ENCODE measurements at places on chromosomes 7 and 10.

DNA sequence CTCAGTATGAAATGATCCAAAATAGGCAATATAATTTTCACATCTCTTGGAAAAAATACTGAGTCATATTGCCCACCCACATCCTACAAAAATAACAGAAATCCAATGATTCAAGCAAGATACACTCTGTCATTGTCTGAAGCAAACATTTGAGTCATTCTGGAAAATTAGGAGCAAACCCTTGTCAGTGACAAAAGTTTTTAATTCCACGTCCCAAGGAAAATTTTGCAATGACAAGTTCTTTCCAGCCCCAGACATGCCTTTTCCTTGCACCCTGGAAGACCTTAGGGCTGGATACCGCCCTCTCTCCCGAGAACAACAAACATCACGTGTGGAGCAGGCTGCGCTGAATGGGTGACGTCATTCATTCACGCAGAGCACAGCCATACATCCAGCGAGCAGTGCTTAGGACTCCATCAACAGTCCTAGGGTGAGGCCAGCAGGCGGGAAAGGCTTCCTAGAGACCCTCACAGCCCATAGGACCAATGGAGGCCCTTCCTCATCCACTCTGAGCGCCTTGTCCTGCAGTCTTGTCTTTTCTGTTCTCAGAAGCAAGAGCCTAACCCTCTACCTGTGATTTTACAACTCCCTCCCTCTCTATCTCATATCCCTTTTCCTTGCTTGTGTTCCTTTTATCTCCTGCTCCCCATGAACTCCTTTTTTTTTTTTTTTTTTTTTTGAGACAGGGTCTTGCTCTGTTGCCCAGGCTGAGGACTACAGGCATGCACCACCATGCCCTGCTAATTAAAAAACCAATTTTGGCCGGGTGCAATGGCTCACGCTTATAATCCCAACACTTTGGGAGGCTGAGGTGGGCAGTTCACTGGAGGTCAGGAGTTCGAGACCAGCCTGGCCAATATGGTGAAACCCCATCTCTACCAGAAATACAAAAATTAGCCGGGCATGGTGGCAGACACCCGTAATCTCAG, 23.5 kb upstream of the KDM7A start:
- no peak for DNase-seq
- no peaks in the 10 kb centered on the region for H3K36me3 ChIP-seq
- no peaks in the 10 kb centered on the region for H3K27me3 ChIP-seq

DNA sequence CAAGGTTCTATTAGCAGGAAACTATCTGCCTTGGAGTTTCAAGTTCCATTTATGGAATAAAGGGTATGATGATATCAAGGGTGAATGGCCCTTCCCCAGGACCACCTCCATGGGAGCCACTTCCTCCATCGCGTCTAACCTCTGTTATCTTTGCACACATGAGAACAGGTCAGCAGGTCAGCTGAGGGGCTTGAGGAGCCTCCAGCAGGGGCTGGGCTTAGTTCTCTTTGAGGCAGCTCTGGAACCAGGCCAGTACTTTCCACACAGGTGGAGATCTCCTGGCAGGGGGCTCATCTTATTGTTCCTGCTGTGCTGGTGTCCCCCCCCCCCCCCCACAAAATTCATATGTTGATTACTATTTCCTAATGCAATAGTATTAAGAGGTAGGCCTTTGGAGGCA, 472.2 kb upstream of the ZMIZ1 start:
- no peak for DNase-seq
- no peaks in the 10 kb centered on the region for H3K36me3 ChIP-seq
- no peaks in the 10 kb centered on the region for H3K4me1 ChIP-seq

GRCh38 chr7:13276977-13277376, 589.5 kb downstream of the ARL4A start:
- no peaks in the 10 kb centered on the region for H3K36me3 ChIP-seq
- peaks cover 7% of the 10 kb centered on the region for H3K27me3 ChIP-seq
- no peak overlapping the region for H3K4me3 ChIP-seq
- H3K27ac ChIP-seq = no peak overlapping the region

DNA sequence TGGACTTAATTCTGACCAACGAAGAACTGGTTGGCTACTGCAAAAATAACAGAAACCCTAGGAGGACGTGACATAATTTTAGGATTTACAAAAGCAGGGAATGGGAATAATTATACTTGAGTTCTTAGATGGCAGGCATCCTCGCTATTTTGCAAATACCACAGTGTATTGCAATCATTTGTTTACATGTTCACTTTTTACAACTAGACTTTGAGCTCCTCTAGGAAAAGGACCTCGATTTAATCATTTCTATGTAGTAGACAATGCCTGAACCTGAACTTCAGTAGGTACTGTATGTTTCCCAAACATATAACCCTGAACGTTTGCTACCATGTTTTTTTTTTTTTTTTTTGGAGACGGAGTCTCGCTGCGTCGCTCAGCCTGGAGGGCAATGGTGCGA, 137.7 kb downstream of the CNOT4 start:
- H3K4me3 ChIP-seq = no peak overlapping the region
- no peak for DNase-seq
- no peaks in the 10 kb centered on the region for H3K4me1 ChIP-seq
- H3K27ac ChIP-seq = no peak overlapping the region

Data from pancreas (tissue), 10 donors.